Activated CD8-positive, alpha-beta T cell treated with anti-CD3 and anti-CD28 coated beads, Interleukin-2, amount 10 ng/mL, durations not matched to agents 7 days and 5 days (primary cell): ENCODE measurements at places on chromosomes 5 and 9.

- DNase-seq, result no peak
Observed at GRCh38 chr5:176660530-176660859, 13.2 kb downstream of the TSPAN17 start.

GRCh38 chr5:27876071-27876470, 837.7 kb upstream of the CDH9 start:
- no peak for DNase-seq

DNA sequence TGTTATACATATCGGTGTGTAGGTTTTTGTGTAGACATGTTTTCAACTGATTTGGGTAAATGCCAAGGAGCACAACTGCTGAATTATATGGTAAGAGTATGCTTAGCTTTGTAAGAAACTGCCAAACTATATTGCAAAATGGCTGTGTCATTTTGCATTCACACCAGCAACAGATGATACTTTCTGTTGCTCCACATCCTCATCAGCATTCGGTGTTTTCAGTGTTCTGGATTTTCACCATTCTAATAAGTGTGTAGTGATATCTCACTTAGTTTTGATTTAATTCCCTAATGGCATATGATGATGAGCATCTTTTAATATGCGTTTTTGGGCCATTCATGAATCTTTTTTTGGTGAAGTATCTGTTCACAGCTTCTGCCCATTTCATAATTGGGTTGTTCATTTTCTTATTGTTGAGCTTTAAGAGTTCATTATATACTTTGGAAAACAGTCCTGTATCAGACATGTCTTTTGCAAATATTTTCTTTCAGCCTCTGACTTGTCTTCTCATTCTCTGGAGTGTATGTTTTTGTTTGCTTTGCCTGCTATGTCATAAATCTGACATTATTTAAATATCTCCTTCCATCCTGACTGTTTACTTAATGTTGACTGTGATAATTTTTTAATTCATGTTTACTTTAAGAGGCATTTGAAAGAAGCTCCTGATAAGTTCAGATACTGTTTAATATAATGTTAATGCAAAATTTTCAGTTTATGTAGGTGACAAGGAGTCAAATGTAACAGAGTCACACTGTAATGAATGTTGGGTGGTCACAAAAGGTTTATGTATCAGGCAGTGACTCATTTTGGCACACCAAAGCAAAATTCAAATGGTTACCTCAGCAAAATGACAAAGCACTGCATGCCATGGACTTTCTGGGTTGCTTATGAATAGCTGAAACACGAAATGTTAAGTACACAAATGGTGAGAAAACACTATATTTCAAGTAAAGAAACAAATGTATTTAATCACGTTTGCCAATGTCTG, 181.1 kb upstream of the DAB2 start:
- no peak for DNase-seq

- no peak for DNase-seq
Observed at GRCh38 chr9:27518006-27518405, 6.1 kb upstream of the IFNK start.

- DNase-seq, result no peak
Observed at GRCh38 chr5:130109152-130109551, 204.9 kb downstream of the CHSY3 start.
